ENCODE measurements at places on chromosomes 2 and 18.

- DNase-seq, result no peak
These were observed 31.9 kb downstream of the C1QL2 start for GRCh38 chr2:119126650-119127049.

GRCh38 chr2:194270648-194271047 is 1386.4 kb upstream of the SLC39A10 start:
- DNase-seq, result peak; percentile 4

DNA sequence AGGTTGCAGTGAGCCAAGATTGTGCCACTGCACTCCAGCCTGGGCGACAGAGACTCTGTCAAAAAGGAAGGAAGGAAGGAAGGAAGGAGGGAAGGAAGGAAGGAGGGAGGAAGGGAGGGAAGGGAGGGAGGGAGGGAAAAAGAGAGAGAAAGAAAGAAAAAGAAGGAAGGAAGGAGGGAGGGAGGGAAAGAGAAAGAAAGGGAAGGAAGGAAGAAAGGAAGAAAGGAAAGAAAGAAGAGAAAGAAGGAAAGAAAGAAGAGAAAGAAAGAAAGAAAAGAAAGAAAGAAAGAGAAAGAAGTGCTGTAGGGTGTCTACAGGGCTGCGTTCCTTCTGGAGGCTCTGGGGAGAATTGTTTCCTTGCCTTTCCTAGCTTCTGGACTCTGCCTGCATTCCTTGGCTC is 22.5 kb upstream of the RAB11FIP5 start:
- no peak for DNase-seq

DNA sequence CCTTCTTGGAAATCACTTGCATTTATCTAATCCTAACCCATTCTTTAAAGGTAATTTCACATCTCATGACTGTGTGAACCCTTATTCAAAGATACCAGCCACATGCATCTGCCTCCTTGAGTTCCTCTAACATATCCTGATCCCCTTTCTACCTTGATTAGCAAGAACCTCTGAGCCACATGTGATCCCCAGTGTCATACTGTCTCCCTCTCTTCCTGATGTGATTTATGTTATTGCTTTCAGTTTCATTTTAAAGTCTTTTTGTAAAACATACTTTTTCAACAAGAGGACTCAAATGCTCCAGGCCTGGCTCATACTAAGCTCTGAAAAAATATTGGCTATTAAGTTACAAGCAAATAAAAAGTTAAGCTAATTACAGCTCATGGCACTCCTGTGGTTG is 470.1 kb downstream of the DLGAP1 start:
- peak; percentile 27 for DNase-seq

GRCh38 chr18:44067186-44067585 is 613.5 kb upstream of the SETBP1 start:
- DNase-seq, result no peak

GRCh38 chr2:7951001-7951400 is 730.9 kb upstream of the ID2 start:
- no peak for DNase-seq

DNA sequence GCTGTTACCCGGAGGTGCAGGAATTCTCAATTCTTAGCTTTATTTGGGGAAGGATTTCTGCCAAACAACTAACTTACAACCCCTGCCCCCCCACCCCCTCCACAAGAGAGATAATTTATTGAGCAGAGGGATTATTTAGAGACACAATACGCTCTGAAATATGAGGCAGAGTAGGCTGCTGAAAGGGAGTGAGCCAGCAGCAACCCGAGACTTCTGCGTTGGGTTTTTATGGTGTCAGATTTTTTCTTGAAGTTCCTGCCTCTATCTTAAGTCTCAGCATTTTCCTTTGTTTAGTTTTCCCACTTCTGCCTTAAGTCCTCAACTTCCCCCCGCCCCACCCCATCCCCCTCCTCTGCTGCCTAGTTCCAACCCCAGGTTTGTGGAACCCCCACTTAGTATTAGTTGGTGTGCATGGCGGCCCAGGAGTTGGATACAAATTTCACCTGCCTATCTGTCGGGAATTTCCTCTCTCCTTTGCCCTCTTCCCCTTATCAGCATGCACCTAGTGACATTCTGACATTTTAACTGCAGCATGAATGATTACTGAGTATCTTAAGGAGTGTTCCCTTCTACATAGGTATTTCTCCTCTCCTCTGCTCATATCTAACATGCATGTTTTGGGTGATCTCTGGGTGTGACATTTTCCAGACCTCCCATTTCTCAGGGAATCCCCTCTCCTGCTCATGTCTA is 1635.9 kb upstream of the LRRTM1 start:
- no peak for DNase-seq

GRCh38 chr2:86491088-86491487 is 49.9 kb downstream of the KDM3A start:
- no peak for DNase-seq

DNA sequence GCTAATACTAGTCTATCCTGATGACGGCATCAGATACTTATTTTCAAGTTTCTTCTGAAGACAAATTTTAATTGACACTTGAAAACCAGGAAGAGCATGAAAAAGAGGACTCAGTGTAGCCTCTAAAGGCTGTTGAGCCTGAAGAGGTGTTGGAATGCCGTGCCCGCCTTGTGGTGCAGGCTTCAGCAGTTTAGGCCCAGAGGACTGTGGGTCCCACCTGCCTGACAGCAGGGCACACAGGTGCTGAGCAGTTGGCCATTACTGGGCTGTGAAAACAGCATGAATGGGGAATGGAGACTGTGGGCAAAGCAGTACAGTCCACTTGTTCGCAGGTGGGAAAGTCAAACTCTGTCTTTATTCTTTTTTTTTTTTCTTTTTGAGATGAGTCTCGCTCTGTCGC is 49.8 kb upstream of the THOC1 start:
- no peak for DNase-seq

DNA sequence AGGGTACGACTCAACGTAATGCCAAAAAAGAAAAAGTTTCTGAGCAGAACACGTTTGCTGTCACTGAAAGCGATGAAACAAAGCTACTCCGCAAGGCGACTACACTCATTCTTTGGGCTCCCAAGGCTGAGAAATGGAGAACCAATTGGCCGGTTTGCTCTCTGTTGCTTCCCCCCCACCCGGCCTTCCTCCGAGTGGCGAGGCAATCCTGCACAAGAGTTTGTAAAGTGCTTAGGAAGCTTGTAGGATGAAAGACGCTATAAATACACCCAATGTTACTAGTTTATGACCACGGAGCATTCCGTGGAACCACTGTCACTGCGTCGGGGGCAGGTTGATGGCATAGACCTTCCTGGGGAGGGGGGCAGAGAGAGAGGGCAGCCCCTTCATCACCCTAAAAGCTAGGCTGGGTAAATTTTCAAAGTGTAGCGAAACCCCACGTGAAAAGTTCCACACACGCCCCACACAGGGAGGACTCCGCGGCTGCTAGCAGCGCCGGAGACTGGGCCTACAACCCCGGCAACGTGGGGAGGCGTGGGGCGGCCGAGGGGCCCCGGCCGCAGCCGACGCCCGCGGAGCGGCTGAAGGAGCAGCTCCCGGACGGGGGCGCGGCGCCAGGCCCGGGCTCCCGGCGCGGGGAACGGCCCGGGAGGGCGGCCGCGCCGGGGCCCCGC is 915 bp downstream of the CUL3 start:
- peak; percentile 73 for DNase-seq

GRCh38 chr2:18614041-18614440 is 24.7 kb upstream of the NT5C1B start:
- peak; percentile 52 for DNase-seq

GRCh38 chr2:11121099-11121822 is 34.0 kb upstream of the SLC66A3 start:
- no peak for DNase-seq

Data from adipocyte (in vitro differentiated cells).